Cerebellar cortex (tissue), 1 donor: ENCODE measurements at places on chromosomes 4 and X.

DNA sequence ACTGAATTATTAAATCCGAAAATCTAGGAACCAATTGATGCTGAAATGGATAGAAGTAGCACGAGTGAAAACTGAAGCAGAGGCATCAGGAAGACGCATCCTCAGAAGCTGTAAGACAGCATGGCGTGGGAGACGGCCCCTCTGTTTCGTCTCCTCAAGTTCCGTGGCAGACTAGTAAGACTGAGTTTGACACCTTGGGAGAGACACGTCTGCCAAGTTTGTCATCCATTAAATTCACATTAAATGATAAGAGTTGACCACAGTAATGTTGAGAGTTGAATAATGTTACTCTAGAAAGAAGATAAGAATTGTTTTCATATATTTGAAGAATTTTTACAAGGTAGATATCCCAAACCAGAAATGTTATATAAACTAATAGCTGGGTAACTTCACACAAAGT lies 736.1 kb upstream of the FRG1 start:
- DNase-seq, result no peak

DNA sequence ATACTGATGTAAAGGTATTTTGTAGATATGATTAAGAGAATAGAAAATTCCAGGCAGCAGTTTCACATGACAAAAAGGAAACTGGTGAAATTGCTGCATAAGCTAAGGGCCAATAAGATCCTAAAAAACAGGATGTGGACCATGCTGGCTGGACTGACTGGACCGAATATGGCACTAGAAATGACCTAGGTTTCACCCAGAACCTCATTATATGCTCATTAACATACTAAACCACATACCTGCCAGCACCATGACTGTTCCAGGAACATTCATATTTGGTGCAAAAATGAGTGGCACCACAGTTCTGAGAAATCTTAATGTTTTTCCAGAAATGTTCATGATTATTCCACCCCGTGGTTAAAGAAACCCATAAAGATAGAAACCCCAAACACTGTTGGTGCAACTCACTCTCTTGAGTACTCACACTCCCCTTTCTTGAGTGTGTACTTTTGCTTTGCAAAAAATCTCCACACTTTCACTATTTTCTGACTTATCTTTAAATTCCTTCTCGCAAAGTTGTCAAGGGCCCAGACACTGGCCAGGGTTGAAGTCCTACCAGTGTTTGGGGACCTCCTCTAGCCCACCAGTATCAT lies 74.0 kb downstream of the FANCB start:
- no peak for DNase-seq

DNA sequence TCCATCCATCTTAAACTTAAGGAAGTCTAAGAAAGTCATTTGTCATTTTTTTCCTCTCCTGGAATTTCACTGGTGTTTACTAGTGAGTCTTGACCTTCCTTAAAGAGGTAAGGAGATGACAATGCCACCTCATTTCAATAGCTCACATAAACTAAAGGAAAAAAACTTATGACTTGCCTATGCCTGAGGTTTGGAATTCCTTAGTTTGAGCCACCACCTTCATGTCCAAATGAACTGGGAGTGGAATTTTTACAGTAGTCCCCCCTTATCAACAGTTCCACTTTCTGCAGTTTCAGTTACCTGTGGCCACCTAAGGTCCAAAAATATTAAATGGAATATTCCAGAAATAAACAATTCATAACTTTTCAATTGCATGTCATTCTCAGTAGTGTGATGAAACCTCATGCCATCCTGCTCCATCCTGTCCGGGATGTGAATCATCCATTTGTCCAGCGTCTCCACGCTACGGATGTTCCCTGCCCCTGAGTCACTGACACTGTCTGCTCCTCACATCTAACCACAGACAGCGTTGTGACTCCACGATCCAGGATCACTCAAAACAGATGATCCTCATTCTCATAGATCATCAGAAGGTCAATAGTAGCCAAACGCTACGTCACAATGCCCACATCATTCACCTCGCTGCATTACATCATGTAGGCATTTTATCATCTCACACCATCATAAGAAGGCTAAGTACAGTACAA lies 177.4 kb downstream of the SH3KBP1 start:
- no peak for DNase-seq

DNA sequence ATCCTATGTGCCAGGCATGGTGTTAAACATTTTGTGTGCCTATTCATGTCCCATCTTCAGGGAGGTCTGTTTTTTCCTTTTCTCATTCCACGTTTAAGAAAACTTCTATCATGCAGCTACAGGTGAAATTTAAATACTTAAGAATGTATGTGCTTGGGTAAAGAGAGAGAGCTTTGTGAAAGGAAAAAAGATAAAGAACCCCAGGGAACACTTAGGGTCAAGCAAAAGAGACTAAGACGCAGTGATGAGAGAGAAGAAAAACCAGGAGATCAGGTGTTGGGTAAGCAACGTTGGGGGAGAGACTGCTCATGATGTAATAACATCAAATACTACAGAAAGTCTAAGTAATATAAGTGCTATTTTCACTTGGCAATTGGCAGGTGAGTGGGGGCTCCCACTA lies 253.7 kb downstream of the GRXCR1 start:
- no peak for DNase-seq

- no peak for DNase-seq
These were observed 414.1 kb downstream of the CENPC start for GRCh38 chr4:67131224-67131623.

DNA sequence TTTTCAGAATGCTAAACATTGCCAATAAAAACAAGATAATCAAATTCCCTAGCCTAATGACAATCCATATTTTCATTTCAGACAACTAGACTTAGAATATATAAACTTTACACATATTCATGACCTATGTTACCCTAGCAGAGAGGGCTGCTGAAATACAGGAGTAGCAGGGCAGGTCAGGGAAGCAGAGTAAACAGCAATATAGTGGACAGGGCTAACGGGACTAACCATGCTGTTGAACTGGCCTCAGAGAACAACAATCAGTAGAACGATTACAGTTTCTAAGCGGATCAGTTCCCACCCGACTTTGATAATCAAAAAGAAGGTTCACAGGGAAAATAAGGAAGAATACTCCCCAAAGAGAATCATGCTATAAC lies 14.0 kb downstream of the TBCK start:
- DNase-seq, result no peak

- peak; percentile 0 for DNase-seq
These were observed 17.1 kb upstream of the ARSF start for GRCh38 chrX:3024176-3024575.

DNA sequence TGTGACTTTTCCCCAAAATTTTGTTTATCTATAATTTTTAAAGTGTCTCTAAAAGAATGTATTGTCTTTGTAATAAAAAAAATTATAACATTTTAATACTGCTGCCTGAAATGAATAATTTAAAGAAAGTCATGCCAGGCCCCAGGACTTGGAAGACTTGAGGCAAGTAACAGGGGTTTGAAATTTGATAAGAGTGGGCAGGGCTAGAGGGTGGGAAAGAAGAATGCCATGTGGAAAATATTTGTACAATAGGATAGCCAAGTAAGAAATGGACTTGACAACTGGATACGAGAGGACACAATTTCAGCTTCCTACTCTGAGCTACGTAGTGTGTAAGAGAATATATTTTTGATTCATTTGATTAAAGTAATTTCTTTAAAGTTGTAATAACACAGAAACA lies 36.9 kb upstream of the ANKRD50 start:
- DNase-seq, result no peak

DNA sequence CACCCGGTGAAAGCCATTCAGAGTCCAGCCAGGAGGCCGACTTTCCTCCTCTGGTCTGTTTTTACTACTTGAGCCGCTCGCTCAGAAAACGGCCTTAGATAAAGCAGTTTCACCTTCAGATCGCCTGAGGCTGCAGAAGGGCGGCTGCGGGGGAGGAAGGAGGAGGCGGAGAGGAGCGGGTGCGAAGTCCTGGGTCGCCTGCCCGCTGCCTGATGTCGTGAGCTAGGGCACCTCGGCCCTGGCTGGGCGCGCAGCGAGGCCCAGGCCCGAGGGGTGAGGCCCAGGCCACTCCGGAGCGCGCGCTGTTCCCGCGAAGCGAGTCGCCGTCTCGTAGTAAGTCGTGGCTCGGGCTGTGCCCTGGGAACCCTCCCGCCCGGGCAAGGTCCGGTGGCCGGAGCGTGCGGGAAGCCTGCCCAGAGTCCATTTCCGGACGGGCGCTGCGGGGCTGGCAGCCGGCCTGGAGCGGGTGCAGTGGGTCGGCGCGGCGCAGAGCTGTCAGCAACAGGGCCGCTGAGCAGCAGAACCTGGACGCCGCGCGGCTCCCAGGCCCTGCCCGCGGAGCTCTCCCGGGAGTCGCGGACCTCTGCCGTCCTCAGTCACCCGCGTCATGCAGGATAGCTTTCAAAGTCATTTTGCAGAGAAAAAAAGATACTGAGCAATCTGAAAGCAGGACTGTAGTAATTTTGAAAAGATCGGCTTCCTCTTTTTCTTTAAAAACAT lies 18.6 kb downstream of the TRIM2 start:
- DNase-seq, result peak; percentile 68

- no peak for DNase-seq
These were observed 40.8 kb downstream of the RTL9 start for GRCh38 chrX:110399497-110399896.

GRCh38 chrX:39133971-39134370 lies 332.7 kb downstream of the MID1IP1 start:
- DNase-seq, result no peak

DNA sequence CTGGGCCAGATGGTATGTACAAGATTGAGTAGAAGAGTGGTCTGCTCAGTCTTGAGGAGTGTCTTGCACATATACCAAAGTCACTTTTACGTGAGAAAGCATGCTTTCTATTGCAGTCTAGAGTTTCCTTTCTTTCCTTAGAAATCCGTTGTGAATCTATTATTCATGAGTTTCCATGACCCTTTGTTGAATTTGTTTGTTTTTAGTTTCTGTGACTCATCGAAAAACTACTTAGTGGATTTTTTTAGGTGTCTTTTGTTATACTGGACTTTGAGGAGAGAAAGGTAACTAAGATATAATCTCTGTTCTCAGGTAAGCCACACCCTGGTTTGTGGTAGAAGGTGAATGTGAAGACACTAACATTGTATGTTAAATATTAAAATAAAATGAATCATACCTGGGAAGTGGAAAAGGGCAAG lies 23.0 kb downstream of the GALNT7 start:
- DNase-seq, result no peak

DNA sequence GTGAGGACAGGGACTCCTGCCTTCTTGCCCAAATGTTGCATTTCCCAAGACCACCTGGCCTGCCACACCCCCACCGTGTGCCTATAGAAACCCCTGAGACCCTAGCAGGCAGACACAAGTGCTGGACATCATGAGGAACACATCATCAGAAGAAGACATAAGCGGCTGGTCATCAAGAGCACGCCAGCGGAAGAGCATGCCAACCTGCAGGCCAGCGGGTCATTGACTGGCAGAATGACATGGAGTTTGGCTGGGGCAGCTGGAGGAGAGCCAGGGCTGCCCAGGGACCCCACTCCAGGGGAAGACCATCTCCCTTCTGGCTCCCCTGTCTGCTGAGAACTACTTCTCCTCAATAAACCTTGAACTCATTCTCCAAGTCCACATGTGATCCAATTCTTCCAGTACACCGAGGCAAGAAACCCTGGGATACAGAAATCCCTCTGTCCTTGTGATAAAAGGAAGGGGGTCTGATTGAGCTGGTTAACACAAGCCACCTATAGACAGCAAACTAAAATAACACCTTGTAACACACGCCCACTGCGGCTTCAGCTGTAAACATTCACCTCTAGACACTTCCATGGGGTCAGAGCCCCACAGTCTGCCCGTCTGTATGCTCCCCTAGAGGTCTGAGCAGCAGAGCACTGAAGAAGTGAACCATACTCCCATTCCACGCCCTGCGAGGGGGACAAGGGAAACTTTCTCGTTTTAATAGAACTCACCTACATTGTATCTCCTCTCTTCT lies 164.8 kb upstream of the EMCN start:
- no peak for DNase-seq

DNA sequence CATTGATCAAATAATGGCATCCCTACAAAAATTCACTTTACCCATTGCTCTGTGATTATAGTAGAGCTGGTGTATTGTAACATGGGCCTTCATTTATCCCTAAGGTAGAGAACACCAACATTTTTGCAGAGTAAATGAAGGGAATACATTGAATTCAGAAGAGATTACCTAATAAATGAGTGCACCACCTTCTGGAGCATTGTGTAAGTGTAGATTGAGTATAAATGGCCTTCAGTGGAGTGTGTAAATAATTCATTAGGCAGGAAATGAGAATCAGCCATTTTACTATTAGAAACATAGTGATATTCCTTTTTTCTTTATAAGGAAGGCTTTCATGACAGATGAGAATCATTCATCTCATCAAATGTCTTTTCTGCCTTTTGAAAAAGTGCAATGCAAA lies 155.8 kb downstream of the FAM47B start:
- no peak for DNase-seq

DNA sequence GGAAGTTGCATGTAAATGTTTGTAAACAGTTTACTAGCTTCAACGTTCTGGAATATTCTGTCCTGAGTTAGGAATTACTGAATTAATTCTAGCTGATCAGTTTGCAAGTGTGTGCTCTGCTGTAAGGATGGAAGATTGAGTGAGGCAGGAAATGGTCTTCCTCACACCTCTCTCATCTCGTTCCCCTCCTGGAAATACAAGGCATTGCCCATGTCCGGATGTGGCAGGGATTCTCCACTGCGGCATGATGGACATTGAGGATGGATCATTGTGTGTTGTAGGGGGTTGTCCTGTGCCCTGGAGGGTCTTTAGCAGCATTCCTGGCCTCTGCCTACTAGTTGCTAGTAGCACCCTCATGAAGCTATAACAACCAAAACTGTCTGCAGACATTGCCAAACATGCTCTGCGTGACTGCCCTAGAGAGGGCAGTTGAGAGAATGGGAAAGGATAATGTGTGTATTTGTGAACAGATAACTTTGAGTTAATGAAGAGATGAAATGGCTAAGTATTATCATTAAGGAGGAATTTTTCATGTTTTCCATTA lies 12.6 kb downstream of the CA5B start:
- DNase-seq, result no peak

- no peak for DNase-seq
These were observed 406.4 kb downstream of the FAM47A start for GRCh38 chrX:33725535-33726210.
